ENCODE measurements at places on chromosomes 12 and 14.

GRCh38 chr14:70622111-70622712 lies 19.5 kb upstream of the TTC9 start:
- DNase-seq = peak; percentile 33

- DNase-seq = no peak
Measured at GRCh38 chr12:67002720-67003119, 266.4 kb upstream of the CAND1 start.

DNA sequence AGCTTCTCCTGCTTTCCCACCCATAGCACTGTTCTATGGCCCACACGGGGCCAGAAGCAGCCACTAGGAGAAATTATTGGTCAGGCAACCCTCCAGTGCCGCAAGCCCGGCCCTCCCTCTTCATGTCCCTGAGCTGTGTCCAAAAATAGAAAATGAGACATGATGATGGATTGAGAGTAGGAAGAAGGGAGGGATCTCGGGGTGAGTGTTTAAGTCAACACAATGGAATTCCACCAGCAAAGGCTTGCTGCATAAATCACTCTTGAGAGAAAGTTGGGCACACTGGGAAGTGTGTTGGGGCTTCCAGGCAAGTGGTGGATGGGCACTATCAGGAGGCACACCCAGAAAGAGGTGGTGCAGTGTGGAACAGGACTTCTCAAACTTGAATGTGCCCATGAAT lies 94.2 kb downstream of the LLPH start:
- DNase-seq = no peak

GRCh38 chr12:125882141-125882540 lies 816.9 kb downstream of the AACS start:
- DNase-seq = no peak

DNA sequence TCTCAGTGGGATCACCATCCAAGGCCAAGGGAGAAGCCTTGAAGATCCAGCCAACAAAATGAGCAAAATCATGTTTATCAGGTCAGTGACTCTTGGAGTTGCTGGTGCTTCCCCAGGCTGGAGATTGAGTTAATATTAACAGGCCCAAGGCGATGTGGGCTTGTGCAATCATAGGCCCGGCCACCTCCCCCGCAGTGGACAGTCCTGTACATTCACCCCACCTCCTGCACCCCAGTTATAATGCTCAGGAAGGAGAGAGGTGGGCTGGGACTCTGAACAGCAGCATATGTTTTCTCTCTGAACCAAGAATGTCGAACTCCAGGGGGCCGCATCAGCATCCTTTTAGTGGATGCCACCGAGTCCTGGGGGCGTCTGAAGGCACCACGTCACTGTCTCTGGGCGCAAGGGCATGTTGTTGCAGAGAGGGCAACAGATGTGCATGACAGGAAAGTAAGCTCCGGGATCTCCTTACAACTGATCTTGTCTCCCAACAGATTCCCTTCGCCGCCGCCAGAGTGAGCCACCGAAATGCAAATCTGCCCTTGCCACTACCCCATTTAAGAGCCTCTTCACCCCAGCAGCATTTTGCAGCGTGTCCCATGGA lies 32.2 kb upstream of the SERPINA6 start:
- peak; percentile 32 for DNase-seq

DNA sequence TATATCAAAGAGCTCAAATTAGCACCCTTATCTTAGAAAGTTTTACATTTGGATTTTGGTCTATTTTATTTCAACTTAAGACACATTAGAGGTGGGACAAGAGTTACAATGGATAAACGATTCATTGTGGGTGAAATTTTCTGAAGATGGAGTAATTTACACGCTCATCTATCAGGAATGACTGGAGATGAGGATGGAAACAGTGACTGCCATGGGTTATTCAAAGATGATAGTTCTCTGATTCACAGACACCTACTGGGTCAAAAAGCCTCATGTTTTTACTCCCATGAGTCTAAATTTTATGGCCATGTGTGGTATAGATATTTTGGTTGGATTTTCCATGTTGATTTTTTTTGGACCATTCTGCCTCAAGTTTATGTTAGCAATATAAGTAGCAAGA lies 22.1 kb downstream of the SAMD4A start:
- no peak for DNase-seq

DNA sequence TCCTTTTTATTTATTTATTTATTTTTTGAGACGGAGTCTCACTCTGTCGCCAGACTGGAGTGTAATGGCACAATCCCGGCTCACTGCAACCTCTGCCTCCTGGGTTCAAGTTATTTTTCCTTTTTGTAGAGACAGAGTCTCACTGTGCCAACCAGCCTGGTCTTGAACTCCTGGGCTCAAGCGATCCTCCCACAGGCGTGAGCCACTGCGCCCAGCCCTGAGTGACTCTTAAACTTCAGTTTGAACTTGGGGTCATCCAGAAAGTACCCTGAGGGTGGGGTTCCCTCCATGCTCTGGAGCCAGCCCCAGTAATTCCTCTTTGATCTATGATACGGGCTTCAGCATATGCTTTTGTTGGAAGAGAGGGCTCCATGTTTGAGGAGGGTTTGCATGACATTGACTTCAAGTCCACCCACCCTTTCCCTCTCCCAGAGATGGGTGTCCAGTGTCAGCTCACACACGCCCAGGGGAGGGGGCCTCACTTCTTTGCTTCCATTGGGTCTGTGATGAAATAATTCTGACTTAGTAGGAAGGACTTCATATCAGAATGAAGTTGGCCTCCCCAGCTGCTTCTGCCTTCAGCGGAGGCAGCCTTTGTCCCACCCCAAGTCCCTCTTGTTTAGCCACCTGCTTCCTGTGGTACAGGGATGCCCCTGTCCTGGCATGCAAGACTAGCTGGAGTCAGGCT lies 11.9 kb downstream of the SDS start:
- no peak for DNase-seq

DNA sequence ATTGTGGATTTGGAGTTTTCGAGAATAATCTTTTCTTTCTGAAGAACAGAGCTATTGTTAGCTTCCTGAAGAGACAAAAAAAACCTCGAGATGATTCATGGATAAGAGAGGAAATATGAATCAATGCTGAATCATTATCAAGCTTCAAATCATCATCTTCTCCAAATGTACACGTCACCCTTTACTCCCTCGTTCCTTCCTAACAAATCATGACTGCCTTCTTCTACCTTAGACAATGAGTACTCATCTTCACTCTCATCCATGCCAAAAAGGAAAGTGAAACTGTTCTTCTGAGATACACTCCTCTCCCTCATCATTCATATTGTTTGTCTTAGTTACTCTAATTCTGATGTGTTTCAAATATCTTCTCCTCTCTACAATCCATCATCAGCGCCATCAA lies 1115.8 kb upstream of the ATXN7L3B start:
- DNase-seq = no peak

- DNase-seq = no peak
Measured at GRCh38 chr14:30849354-30849753, 25.0 kb upstream of the COCH start.

DNA sequence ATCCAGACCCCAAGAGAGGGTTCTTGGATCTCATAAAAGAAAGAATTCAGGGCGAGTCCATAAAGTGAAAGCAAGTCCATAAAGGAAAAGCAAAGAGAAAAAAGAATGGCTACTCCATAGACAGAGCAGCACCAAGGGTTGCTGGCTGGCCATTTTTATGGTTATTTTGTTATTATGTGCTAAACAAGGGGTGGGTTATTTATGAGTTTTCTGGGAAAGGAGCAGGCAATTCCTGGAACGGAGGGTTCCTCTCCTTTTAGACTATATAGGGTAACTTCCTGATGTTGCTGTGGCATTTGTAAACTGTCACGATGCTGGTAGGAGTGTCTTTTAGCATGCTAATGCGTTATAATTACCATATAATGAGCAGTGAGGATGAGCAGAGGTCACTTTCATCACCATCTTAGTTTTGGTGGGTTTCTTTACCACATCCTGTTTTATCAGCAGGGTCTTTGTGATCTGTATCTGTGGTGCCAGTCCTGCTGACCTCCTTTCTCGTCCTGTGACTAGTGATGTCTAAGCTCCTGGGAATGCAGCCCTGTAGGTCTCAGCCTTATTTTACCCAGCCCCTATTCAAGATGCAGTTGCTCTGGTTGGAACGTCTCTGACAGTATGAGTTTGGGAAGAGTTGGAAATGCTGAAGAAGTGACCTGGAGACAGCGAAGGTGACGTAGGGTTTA lies 100.5 kb downstream of the ZNF664 start:
- no peak for DNase-seq

DNA sequence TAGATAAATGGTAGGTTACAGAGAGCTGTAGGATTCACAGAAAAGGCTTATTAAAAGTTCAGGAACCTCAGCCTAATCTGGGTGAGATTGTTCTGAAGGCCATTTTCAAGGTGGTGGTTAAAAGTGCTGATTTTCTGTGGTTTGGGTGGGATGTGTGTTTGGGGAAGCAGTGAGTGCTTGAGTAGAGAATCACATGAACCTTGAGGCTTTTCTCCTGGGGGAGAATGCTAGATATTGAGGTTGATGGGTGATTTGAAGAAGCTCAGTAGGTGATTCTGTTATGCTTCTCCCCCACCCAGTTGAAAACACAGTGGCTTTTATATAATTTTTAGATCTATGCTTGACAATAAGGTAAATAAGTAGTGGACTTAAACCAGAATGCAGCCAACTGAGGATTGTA lies 420.9 kb downstream of the PCNX1 start:
- no peak for DNase-seq

GRCh38 chr12:82688035-82688501 lies 1.4 kb downstream of the TMTC2 start:
- DNase-seq = no peak

GRCh38 chr14:52695481-52696091 lies at the start of gene ERO1A:
ERO1A (minus strand) TSS chr14:52695558; CDS start chr14:52695481, 77 bp downstream.
- DNase-seq = peak; percentile 79

- DNase-seq = no peak
Measured at GRCh38 chr14:38505221-38505972, 249.5 kb upstream of the CLEC14A start.

- DNase-seq = no peak
Measured at GRCh38 chr14:24246765-24247212, 4.4 kb upstream of the TINF2 start.

- DNase-seq = peak; percentile 10
Measured at GRCh38 chr12:8860165-8860961, 37.9 kb downstream of the A2ML1 start.

GRCh38 chr14:102945346-102946130 lies 23.1 kb downstream of the AMN start:
- no peak for DNase-seq

DNA sequence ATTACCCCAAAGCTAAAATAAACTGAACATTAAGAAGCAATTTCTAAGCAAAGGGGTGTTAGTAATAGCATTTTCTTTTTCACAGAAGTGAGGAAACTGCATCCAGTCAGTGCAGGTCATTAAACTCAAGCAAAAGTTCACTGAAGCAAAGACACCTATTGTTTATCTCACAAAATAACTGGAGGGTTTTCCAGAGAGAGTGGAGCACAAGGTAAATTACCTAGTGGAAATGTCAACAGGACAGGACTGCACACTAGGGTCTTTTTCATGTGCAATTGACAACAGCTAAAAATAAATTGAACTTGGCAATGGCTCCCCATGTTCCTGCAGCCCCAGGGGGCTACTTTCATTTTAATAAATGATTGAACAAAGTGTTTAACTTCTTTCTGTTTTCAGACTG lies 742.0 kb downstream of the GALC start:
- DNase-seq = no peak

DNA sequence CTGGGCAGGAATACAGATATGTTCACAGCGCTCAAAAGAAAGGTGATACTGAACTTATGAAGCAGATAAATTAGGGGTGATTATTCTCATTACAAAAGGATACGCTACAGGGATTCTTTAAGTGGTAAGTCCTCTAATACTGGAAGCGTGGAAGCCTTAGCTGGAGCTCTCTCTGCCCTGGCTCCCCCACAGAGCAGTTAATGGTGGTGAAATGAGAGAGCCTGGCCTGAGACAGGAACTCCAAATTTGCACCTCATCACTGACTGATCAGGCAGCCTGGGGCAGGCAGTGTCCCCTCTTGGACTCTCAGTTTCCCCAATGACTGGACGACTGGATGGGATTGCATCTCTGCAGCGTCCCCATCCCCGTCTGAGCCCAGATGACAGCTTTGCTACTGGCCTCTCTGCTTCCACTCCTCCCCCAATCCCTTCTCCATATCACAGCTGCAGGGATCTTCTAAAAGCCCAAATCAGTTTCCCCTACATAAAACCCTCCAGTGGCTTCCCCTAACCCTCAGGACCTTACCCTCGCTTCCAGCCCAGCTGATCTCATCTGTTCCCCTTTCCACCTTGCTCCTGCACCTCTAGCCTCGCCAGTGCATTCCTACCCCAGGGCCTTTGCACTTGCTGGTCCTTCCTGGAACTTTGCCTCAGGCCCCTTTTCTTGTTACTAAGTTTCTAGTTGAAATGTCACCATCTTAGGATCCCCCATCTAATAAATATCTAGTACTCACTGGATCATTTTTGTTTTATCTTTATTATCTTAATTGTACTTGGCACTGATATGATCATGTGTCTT lies 171.7 kb upstream of the LHX5 start:
- no peak for DNase-seq

DNA sequence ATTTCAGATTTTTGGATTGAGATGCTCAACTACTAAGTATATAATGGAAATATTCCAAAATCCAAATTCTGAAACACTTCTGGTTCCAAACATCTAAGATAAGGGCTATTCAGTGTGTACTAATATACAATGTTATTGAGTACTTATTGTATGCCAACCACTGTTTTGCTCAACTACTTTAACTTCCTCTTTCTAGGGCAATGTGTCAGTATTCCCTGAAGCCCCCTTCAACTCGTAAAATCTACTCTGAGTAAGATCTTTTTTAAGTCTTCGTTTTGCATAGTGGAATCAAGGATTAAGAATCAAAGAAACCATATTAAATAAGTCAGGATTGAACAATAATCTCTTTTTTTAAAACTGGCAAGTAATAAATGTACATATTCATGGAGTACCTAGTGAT lies 45.5 kb downstream of the SPATA7 start:
- no peak for DNase-seq

GRCh38 chr12:113559466-113559865 lies 87.8 kb upstream of the LHX5 start:
- DNase-seq = no peak

DNA sequence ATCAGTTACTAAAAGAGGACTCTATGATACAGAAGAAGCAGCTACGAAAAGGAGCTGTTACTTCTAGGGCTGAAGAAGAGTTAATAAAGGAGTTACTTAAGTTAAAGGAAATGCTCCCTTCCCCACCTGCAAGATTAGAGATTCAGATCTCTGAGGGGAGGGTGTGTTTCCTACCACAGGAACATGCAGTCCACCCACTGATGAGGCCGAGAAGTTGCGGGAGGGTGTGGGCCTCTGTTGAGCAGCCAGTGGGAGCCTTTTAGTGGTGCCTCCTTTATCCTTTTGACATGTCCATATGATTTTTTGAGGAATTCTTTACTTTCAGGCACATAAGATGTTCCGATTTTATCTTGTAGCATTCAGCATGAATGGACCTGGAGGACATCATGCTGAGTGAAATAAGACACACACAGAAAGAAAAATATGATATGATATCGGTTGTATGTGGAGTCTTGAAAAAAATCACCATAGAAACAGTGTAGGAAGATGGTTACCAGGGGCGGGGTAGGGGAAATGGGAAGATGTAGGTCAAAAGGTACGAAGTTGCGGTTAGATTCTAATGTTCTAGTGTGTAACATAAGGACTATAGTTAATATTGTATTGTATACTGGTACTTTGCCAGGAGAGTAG lies 4.4 kb upstream of the M6PR start:
- no peak for DNase-seq

All from nephron progenitor cell (in vitro differentiated cells).